GM04504 (cell line): ENCODE measurements at places on chromosomes 2 and 18.
A peak's percentile ranks its signal among the peaks of the same experiment; 100 is the strongest.

- DNase-seq: no peak
These were observed 16.7 kb downstream of the RNF144A start for GRCh38 chr2:6933911-6934310.

- DNase-seq: no peak
These were observed 11.9 kb downstream of the WDR43 start for GRCh38 chr2:28906376-28906775.

GRCh38 chr2:55154525-55155030 is 77.5 kb downstream of the CLHC1 start:
- no peak for DNase-seq

DNA sequence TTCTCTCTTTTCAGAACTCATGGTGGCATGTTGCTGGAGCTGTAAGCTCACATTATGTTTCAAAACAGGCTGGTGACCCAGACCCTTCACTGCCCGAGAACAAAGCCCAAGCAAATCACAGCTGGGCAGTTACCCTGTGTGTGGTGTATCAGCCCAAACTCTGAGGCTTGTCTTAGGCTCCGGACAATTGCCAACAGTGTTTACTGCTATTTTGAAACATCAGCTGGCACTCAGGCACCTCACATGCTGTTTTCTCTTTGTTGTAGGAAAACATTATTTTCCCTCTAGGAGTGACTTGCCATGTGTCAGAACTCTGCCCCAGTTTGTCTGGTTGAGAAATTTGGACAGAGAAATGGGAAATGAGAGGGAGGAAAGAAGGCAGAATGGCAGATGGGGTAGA is 237.6 kb upstream of the APCDD1 start:
- DNase-seq: no peak

GRCh38 chr2:60883896-60884295 is 2.5 kb downstream of the REL start:
- DNase-seq: no peak

DNA sequence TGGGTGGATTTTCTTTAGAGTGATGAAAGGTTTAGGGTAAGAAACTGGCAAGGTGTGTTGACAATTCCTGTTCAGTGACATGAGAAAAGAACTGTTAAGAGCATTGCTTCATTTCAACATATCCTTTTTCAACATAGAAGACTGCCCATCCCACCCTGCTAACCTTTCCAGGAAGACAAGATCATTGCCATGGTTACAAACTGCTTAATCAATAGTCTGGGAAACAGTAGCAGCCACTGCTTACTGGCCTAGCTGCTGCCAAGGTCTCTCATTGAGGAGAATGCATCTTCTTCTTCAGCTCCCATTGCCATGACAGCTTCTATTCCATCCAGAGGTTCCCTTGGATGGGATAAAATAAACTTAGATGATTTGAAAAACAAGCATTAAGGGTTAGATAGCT is 212.1 kb downstream of the LRRTM1 start:
- DNase-seq: no peak

DNA sequence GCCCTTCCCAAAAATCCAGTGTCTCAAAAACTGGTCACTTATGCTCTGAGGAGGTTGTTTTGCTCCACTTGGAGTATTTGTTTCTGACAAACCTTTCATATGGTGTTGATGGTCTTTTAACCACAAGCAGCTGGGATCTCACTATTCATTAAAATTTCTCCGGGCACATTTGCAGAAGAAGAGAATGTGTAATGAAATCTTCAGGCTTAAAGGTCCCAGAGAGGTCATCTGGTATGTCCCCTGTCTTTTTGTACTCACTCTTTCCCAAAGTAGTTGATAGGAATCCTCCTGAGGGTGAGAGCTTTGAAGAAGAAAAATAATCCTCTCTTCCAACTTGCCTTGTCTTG is 430.8 kb downstream of the SETBP1 start:
- no peak for DNase-seq

GRCh38 chr2:228731517-228731916 is 539.6 kb downstream of the PID1 start:
- DNase-seq: peak; percentile 68

DNA sequence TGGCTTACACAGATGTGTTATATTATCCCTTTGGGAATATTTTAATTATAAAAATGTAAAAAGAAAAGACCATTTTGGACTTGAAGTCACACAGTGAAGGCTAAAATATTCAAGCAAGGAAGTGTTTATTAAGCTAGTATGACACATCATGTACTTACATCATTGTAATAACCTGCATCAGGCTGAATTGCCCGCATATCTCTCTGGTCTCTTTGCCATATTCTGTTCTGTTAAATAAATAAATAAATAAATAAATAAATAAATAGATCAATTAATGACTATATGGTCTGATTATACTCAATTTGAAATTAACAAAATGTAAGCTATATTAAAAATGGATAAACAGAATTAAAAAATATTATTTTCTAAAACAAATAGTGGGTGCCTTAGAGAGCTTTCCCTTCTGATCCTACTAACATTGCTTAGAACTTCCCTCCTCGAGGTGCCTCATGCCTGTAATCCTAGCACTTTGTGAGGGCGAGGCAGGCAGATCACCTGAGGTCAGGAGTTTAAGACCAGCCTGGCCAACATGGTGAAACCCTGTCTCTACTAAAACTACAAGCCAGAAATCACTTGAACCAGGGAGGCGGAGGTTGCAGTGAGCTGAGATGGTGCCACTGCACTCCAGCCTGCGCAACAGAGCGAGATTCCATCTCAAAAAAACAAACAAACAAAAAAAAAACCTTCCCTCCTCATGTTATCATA is 42.0 kb downstream of the WDR33 start:
- DNase-seq: no peak

DNA sequence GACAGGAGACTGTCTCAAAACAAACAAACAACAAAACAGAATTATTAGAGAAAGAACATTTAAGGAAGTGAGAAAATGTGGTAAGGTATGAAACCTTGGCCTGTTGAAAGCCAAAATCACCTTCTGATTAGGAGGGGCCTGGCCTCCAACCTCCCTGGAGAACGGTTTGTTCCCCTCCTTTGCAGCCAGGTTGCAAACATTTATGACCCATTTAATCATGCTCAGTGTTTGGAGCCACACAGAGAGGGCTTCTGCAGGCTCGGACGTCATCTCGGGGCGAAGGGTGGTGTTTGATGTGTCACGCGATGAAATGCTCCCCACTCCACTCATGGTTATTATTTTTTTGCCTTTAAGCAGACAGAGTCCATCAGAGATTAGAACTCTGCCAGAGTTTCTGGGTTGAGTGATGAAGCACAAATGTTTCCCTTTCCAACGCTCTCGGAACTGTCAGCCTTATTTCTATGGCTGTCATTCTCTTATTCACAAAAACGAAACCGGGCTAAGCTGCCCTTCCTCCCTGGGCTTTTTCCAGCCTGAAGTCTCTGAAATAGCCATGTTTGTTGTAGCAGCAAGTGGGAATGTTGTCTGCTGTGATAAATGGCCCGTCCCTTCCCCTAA is 33.6 kb upstream of the ROCK2 start:
- DNase-seq: no peak

DNA sequence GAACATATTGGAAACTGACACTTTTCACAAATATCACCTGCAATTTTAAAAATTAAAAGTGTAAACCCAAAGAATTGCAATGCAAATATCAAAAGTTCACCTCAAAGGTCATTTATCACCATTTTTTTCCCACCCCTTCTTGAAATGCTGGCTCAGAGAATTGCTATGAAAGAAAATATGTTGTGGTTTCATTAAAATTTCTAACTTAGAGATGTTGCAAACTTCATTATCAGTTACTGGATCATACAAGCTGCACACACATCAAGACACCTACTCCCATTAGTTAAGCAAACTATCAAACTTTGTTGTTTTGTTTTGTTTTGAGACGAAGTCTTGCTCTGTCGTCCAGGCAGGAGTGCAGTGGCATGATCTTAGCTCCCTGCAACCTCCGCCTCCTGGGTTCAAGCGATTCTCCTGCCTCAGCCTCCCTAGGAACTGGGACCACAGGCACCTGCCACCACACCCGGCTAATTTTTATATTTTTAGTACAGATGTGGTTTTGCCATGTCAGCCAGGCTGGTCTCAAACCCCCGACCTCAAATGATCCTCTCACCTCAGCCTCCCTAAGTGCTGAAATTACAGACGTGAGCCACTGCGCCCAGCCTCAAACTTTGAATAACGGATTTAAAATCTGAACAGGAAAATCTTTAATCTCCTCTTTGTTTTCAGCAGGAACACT is 37.0 kb downstream of the STK39 start:
- DNase-seq: no peak

- DNase-seq: peak; percentile 17
These were observed 17.3 kb upstream of the GTF2A1L start for GRCh38 chr2:48600204-48600813.

- DNase-seq: peak; percentile 46
These were observed 217.2 kb downstream of the DOK6 start for GRCh38 chr18:69617888-69618287.

GRCh38 chr2:195503208-195503607 is 153.8 kb upstream of the SLC39A10 start:
- DNase-seq: no peak

GRCh38 chr2:203706403-203706802 is at the start of gene CD28:
CD28 (plus strand) TSS chr2:203706639; CDS start chr2:203706697, 58 bp downstream.
- no peak for DNase-seq

DNA sequence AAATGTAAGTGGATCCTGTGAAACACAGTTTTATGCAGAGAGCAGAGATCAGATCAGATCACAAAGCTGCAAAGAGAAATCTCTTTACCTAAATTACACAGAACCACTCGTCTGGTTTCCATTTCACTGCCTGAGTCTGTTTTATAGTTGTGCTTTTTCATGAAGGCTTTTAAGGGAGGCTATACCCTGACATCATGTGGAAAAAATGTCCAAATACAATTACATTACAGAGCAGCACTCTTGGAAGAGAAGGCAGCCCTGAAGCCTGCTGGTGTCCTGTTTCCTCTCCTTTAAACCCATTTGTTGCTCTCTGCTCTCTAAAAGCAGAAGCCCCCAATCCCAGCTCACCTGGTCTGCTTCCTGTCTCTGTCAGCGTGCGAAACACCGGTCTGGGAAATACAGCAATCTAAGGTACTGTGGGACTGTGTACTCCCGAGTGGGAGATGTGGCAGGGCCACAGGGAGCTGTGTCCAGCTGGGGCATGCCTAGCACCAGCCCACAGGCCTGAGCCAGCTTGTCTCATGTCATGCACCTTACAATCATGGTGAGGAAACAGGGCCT is 24.8 kb upstream of the ZFP36L2 start:
- DNase-seq: peak; percentile 56

- no peak for DNase-seq
These were observed 29.8 kb downstream of the GPR39 start for GRCh38 chr2:132446444-132446843.

GRCh38 chr2:33135645-33136044 is 188.9 kb downstream of the LTBP1 start:
- DNase-seq: no peak

DNA sequence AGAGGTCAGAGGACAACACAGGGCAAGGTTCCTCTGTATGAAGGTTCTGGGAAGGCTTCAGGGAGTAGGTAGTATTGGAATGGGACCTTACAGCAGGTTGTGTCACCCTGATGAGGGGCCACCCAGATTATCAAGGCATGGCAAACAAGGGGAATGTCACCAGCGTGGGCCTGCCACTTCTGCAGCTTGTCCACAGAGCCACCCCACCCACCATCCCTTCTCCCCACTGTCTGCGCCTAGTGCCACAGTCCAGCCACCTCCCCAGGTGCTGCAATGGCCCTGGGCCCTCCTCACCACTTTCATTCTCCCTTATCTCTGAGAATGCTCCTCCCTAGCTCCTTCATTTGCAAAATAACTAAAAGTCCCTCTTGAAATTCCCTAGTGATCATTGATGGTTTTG is 170.3 kb downstream of the TTC32 start:
- no peak for DNase-seq

DNA sequence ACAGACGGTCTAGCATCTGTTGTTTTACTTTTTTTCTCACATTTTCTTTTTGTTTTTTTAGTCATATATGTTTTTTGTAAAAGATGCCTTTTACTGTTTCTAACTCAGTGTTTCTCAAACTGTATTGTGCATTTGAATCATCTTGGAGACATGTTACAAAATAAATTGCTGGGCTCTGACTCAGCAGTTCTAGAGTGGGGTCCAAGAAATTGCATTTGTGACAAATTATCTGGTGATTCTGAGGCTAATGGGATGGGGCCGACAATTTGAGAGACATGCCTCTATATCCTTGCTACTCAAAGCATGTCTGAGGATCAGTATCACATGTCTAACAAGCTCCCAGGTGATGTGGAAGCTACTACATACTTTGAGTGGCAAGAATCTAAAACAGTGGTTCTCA is 478.8 kb downstream of the PLCL1 start:
- peak; percentile 13 for DNase-seq

- DNase-seq: no peak
These were observed 42.6 kb downstream of the RTP5 start for GRCh38 chr2:241912021-241912555.

DNA sequence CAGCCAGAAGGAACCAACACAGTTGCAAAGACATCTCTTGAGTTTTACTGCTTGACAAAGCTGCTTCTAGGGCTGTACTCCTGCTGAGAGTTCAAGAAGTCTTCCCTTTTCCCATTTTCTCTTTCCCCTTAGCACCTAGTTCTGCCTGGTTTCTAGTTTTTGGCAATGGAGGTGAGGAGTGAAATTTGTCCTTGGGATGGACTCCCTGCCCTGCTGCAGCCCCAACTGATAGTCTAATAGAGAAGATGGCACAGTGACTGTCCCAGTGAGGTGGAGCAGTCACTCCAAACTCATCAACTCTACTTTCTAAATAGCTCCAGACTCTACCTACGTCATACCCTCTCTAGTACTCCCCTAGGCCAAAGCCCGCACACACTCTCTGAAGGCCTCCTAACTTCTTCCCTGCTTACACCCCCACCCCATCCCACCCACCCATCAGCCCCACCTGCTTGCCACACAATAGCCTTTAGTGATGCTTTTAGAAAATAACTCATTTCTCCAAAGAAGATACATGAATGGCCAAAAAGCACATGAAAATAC is 164.4 kb downstream of the DDX1 start:
- no peak for DNase-seq

DNA sequence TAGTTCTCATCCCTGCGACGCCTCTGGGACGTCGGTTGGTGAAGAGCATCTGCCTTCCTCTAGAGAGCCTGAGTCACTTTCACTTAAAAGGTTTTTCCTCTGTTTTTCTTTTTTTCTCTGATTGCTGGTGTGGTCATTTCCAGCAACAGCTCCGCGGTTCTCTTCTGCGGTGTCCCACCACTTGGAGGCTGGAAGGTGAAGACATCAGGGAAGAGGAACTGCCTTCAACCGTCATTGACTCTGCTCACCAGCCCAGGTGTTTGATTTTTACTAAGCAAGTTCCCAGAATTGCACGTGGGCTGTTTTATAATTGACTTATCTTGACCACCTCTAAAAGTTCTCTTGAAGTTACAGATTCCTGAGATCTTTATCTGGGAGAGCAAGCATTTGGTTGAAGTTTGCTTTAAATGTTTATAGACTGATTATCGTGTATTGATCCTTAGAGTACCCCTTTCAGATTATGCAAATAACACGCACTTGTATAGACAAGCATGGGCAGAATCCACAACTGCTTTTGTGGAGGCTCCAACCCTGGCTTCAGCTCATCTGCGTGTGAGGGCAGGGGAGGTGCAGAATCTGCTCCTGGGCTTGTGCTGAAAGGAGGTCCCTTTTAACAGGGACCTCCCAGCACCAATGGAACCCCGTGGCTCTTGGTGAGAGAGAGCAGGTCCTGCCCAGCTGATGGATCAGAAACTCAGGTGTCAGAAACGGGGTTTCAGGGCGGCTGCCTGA is 3.5 kb downstream of the CTDP1 start:
- no peak for DNase-seq

GRCh38 chr18:41323044-41323443 is 632.0 kb upstream of the PIK3C3 start:
- DNase-seq: no peak
